ENCODE measurements at places on chromosomes 7 and 10.

DNA sequence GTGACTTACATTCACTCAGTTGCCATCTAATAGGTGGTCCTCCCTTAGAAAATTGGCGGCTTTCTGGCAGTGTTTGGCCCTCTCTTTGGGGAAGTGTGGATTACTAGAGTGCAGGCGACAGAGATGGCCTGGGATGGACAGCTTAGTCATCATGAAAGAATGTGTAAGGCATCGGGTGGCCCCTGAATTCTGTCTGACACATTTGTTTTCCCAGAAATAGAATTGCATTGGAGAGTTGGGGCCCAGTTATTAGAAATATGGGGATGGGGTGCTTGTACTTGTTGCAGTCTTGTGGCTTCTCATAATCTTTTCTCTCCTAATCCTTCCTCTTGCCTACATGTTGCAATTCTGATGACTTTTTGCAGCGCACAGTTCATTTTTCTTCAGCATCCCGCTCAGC, 13.8 kb downstream of the TCF7L2 start:
- DNase-seq: no peak

GRCh38 chr10:103549349-103549685, 55.8 kb downstream of the NEURL1 start:
- DNase-seq: no peak

- no peak for DNase-seq
Measured at GRCh38 chr10:58723966-58724365, 211.3 kb downstream of the BICC1 start.

GRCh38 chr10:20879136-20879535, 18.0 kb downstream of the NEBL start:
- DNase-seq: no peak

- peak; percentile 76 for DNase-seq
Measured at GRCh38 chr7:104923010-104923421, 91.0 kb upstream of the KMT2E start.
